ENCODE measurements at places on chromosomes 7 and 10.
A peak's percentile ranks its signal among the peaks of the same experiment; 100 is the strongest.

DNA sequence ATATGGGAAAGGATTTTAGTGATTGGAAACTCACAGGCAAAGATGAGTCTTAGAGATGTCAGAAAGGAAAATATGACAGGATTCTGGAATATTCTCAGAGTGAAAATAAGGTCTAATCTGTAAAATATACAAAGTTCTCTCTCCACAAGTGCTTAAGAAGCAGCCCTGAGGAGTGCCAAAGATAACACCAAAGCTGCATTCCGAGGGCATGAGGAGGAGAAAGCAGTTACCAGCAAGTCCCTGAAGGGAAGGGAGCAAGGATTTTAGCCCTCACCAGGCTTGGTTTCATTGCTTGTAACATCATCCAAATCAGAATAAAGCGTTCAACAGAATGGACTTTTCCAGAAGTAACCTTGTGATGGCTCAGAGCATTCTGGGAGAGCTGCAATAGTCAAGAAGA is 31.4 kb upstream of the DLX6 start:
- no peak for DNase-seq

GRCh38 chr7:141567432-141567831 is 16.2 kb downstream of the AGK start:
- DNase-seq = no peak

DNA sequence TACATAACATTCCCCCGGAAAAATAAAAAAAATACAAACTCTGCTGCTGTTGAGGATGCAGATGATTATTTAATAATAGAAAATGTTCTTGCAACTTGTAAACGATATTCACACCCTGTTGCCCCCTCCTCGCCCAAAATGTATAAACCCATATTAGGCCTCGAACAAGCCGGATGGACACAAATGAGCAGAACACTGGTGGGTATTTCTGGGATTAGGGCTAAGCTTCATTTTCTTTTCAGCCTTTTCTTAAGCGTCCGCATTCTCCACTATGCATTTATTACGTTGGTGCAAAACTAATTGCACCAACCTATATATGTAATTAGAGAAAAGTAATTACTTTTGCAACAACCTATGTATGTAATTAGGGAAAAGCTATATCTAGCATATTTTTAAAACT is 349 bp upstream of the GNG11 start:
- DNase-seq = no peak

DNA sequence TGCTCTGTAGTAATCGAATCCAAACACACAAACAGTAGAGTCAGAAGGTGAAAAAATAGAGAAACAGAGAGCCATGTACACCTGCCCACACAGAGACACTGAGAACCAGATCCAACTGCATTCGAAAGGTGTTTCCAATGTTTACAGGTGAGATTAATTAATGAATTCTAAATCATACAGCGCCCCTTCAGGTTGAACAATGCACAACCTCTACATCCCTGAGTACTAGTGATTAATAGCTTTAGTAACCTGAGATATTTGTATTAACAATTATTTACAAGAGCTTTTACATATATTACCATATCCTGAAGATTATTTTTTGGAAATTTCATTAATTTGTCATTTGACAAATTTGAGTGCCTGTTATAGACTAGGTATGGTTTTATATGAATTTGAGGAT is 7.6 kb upstream of the MRC1 start:
- no peak for DNase-seq

DNA sequence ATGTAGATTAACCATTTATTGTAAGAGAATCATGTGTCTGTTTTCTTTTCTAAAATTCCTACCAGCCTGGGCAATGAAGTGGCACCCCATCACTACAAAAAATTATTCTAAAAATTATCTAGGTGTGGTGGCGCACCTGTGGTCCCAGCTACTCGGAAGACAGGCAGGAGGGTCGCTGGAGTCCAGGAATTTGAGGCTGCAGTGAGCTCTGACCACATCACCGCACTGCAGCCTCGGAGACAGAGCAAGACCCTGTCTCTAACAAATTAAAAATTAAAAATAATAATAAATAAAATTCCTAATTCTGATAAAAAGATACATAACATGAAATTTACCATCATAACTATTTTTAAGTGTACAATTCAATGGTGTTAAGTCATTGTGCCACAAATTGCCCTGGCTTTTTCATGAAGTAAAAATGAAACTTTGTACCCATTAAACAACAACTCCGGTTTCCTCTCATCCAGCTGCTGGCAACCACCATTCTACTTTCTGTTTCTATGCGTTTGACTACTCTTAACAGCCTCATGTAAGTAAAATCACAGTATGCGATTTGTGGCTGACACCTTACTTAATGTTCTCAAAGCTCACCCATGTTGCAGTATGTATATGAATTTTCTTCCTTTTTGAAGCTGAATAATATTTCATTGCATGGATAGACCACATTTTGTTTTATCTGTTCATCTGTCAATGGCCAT is 20.6 kb upstream of the USP6NL start:
- no peak for DNase-seq

GRCh38 chr7:105268056-105268455 is 120.7 kb downstream of the SRPK2 start:
- no peak for DNase-seq

DNA sequence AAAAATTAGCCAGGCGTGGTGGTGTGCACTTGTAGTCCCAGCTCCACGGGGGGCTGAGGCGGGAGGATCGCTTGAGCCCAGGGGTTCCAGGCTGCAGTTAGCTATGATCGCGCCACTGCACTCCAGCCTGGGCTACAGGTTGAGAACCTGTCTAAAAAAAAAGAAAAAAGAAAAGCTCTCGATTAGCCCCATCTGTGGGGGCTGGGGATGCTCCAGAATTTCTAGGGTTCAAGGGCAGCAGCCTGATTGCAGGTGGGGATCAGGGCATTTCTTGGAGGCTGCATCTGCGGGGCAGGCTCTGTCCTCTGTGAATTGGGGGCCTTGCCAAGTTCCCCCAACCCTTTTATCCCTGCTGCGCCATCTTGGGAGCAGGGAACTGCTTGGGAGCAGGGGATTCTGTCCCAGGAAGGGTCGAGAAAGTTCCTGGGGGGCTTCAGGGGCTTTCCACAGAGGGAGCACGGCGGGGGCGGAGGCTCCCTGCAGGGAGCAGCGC is 651 bp upstream of the ARPC1A start:
- peak; percentile 35 for DNase-seq

DNA sequence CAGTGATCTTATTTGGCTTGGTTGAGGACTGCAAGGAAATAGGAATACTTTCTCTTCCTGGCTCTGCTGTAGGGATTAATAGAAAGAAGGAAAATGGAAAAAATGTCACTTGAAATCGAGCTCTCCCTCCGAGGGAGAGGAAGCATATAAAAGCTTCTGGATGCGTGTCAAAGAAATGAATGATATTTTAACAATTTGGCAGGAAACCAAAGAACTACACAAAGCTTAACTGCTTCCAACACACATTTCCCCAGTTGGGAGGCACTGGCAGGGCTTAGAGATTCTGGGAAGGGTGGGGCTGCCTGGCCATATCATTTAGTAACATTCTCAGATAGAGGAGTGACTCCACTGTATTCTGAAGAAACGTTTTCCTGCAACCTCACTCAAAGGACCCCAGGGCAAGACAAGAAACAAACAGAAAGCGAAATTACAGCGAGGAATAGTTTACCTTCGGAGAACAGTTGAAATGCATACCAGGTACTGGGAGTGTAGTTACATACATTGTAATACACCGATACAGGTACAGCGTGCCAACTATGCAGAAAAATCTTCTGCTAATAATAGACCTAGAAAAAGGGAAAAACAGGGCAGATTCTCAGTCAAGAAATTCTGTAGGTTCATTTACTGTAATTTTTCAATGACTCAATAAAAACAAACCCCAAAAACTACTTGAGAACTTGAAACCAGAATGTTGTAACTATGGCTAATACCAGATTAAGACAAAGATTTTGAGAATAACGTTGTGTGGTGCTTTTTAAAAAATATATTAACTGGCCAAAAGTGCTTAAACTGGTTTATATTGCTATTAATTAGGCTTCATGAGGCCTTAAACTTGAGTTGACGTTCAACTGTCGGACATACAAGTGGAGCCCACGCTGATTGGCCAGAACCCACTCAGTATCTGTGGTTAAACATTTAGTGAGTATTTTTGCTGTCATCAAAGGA is 75.7 kb upstream of the ASAH2 start:
- peak; percentile 60 for DNase-seq

DNA sequence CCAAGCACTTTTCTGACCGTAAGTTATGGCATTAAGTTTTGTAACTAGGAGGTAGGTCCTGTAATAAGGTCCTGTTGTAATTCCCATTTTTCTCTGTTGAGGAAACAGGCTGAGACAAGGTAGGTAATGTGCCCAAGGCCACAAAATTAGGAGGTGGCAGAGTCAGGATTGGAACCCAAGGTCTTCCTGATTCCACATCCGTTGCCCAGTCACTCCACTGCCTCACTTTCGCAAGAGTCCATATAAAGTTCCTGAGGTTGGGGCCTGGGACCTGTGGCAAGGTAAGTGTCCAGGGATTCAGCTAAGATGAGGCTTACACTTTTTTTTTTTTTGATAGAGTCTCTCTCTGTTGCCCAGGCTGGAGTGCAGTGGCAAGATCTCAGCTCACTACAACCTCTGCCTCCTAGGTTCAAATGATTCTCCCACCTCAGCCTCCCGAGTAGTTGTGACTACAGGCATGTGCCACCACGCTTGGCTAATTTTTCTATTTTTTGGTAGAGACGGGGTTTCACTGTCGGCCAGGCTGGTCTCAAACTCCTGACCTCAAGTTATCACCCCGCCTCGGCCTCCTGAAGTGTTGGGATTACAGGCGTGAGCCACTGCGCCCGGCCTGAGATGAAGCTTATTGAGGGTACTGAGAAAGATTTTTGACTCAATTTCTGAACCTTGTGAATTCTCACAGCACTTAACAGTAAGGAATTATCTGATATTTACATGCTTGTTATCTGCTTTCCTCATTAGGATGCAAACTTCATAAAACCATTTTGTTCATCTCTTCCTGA is 20.3 kb upstream of the GNA12 start:
- DNase-seq = no peak

- DNase-seq = peak; percentile 42
These were observed 84.5 kb upstream of the DYNC1I1 start for GRCh38 chr7:95687759-95688343.

DNA sequence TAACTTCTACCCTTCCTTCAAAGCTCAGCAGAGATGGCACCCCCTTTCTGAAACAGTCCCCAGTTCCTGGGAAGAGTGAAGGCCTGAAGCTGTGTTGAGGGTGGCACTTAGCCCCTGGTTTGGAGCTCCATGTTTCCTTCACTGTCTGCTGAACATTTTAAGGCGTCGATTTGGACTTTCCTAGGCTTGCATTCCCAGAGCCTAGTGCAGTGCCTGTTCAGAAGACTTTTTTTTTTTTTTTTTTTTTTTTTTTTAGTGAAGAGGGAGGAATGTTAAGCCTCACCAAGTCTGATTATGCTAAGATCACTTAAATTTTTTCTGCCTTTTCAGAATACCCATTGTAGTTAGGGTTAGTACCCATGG is 97.0 kb downstream of the PFKFB3 start:
- no peak for DNase-seq

DNA sequence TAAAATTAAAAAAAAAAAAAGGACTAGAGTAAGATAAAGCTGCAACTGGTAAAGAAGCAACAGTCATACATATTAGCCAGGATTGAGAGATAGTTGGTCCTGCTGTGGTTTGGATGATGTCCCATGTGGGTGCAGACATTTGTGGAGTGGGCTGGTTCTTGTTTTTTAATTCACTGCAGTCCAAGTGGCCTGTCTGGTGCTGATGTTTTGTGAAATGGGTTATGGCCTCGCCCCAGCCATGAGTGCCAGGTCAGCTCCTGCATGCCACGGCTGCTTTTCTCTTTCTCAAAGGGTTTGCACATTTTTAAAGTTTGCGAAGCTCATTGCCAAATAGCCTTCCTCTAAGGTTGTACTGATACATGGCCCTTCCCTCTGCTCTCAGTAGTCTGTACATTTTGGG is 14.1 kb upstream of the BTBD16 start:
- DNase-seq = no peak

GRCh38 chr10:99784727-99785441 is 2.4 kb downstream of the ABCC2 start:
- no peak for DNase-seq

DNA sequence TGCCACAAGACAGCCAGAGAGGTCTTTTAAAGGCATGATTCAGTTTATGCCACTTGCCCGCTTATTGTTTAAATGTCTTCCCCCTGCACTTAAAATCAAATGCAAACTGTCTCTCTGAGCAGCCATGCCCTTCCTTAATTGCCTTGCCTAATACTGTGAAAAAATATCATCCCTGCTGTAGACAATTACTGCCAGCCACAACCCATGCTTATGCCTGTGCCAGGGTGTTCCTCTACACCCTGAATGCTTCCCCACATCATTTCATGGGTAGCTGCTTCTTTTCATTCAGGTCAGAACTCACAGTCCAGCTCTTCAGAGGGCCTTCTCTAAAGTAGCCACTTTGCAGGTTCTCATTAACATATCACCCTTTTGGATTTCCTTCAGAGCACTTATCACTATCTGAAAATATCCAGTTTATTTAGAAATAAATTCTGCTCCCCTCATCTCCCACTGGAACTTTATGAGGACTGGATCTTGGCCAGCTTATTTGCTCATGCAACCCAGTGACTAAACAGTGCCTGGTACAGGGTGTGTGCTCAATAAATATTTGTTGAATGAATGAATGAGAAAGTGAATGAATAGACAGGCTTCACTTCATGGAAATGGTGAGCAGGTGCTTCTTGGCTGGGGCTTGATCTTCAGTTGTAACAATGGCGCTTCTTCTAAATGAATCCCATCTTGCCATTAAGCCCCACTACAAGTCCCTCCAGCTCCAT is 162.4 kb upstream of the MDFIC start:
- DNase-seq = no peak

- DNase-seq = no peak
These were observed 106.8 kb downstream of the ARHGAP22 start for GRCh38 chr10:48497780-48498770.

DNA sequence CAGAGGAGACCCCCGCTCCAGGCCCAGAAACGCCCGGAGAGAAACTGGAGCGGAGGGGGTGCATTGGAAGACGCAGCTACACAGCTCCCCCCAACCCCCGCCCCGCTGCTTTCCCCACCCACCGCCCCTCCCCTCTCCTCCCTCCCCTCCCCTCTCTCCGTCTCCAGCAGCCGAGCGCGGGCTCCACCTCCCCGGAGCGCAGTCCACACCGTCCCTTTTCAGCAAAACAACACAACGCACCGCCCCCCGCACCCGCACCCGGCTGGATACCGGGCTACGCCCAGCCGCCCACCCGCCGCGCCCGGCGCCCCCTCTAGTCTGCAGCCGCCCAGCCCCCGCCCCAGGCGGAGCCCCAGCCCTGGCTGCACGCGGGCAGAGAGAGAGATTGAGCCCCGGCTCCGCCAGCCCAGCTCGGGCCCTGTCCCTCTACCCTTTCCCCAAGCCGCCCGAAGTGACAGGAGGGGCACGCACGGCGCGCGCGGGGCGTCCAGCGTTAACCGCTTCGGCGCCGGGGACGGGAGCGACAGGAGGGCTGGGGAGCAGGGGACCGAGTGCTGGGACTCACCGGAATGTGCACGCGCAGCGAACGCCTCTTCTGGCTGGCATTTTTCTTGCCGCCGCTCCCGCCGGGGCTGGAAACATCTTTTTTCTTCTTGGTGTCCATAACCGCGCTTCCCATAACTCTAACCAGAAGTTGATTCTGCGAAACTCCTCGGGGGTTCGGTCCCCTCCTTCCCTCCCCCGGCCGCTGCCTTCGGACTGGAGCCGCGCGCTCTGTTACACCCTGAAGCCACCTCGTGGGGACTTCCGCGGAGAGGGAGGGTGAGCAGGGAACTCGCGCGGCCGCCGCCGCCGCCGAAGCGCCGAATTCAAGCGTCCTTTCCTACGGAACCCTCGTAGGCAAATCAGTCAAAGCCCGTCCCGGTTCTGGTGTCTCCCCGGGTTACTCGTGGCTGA is 695 bp downstream of the PRKAG2 start:
- peak; percentile 88 for DNase-seq

Measured in right hindlimb (tissue), 1 donor.